ENCODE measurements at places on chromosomes 1 and 21. TPM values are rescaled to one million over a fixed set of nuclear protein-coding genes. Genes with fewer than 3 reads are reported as not detected.

DNA sequence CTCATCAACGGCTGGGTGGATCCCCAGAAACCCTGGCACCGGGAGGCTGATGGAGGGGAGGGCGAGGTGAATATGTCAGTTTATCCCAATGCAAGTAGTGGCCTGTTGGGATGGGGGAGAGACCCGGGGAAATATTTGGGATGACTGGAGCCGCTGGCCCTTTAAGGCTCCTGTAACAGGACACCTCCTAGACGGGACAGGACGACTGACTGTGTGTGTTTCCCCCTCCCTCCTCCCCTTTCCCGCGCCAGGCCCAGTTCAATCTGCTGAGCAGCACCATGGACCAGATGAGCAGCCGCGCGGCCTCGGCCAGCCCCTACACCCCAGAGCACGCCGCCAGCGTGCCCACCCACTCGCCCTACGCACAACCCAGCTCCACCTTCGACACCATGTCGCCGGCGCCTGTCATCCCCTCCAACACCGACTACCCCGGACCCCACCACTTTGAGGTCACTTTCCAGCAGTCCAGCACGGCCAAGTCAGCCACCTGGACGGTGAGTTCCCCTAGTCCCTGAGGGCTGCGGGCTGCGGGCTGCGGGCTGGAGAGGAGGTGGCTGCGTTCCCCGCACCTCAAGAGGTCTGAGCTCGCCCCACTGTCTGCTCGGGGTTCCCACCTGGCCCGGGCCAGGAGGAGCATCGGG, 44.8 kb upstream of the CCDC27 start:
- no peak for DNase-seq

DNA sequence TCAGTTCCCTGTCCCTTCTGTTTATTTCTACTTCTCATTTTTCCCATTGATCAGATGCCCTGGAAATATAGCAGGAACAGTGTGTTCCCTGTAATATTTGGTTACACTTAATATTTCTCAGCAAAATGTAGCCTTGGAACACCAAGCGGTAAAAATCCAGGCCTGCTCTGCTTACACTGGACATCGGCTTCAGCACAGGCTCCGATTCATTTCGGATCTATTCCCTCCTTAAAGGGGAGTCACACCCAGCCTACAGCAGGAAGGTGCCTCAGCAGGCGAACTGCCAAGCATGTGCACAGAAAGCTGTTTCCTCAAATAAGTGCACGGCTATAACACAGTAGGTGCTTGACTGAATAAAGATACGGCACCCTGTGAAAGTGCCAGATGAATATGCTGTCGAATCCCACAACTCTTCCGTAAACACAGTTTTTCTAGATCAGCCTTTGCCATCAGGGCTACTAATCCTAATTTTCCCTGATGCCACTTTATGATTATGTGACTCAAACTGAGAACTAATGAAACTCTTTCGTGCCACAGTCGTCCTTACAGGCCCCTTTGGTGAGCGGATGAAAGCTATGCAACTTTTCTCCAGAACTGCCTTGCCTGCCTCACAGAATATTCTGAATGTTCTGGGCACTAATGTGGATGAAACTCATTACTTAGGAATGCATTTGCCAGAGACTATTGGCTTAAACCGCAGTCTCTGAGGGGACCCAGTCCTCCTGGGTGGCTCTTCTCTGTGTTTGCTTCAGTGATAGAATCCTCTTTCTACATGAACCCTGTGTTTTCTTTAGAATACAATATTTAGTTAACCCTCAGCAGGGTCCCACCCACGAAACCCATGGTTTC, 275.5 kb upstream of the RUNX1 start:
- DNase-seq = peak; percentile 17

GRCh38 chr1:228372183-228373003, 34.2 kb downstream of the TRIM11 start:
- DNase-seq = peak; percentile 55

DNA sequence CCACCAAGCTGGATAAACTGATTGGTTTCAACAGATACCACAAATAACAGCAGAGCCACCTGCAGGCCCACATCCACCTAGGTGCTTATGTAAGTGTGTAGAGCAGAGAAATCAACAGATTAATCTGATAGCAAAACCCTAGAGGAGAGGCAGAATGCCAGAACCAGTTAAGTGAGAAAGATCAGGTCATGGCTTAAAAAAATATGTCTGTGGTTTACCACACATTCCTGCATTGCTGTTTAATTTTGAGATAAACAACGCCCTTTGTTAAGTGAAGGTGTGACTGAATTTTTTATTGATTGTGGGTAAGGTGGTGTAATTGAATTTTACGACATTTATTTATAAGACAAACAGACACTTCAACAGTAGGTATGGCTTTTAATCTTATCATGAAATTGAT, 21.2 kb downstream of the CRNN start:
- peak; percentile 72 for DNase-seq

DNA sequence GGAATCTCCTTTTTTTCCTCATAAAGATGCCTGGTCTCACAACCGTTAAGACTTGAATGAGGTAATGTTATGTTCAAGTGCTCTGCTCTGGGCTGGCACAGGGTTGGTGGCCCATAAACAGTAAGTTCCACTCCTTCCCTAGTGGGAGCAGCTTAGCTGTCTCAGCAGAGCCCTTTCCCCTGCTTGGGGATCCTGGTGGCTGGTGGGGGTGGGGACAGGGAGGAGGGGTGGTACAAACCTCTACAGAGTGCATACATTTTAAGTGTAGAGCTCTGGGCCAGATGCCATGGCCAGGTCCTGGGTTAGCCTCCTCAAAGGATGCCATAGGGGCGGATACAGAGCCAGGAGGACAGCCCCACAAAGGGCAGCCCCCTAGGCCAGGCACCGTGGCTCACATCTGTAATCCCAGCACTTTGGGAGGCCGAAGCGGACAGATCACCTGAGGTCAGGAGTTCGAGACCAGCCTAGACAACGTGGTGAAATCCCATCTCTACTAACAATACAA, 20.7 kb upstream of the PADI1 start:
- DNase-seq = no peak

GRCh38 chr1:6092211-6092610, 46.5 kb downstream of the KCNAB2 start:
- no peak for DNase-seq

- DNase-seq = no peak
These were observed 188.1 kb downstream of the TGFBR3 start for GRCh38 chr1:91697861-91698260.

The TIE1 gene
- not detected for total RNA-seq

The CELSR2 gene
- 5.3 TPM for total RNA-seq
